ENCODE measurements at places on chromosomes 16 and 17.
A peak's percentile ranks its signal among the peaks of the same experiment; 100 is the strongest.

DNA sequence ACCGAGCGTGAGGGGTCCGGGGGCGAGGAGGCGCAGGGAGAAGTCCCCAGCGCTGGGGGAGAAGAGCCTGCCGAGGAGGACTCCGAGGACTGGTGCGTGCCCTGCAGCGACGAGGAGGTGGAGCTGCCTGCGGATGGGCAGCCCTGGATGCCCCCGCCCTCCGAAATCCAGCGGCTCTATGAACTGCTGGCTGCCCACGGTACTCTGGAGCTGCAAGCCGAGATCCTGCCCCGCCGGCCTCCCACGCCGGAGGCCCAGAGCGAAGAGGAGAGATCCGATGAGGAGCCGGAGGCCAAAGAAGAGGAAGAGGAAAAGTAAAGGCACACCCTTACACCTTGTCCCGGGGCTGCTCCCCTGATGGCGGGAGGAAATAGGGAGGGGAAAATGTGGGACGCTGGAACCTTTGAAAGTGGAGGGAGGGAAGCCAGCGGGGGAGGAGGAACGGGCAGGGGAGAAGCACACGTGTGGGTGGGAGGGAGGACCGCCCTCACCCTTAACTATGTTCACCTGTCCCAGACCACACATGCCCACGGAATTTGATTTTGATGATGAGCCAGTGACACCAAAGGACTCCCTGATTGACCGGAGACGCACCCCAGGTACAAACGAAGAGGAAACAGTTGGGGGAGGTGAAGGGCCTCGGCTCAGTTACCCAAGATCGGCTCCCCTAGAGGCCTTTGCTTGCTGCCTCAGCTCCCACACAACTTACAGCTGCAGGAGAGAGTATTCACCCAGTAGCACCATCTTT, 916 bp downstream of the PAGR1 start:
- no peak for DNase-seq

DNA sequence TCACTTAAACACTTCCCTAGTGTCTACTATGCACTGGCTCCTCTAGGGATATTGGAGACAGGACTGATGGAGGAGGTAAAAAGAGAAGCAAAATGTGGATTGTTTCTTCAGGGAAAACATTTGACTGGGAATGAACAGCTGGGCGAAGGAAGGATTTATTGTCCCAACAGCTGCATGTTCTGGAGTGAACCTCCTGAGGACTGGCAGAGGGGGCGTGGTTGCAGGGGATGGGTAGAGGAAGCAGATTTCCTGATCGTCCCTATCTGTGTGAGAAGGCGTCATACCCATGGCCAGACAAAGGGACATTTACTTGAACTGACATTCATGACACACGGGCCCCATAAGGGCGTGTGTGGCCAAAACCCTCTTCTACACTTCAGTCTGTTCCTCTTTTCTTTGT, 321.5 kb downstream of the MAP2K4 start:
- no peak for DNase-seq

GRCh38 chr16:12043953-12044352, 67.4 kb downstream of the SNX29 start:
- no peak for DNase-seq

GRCh38 chr17:66837226-66837625, 2.3 kb downstream of the CACNG5 start:
- DNase-seq = no peak

DNA sequence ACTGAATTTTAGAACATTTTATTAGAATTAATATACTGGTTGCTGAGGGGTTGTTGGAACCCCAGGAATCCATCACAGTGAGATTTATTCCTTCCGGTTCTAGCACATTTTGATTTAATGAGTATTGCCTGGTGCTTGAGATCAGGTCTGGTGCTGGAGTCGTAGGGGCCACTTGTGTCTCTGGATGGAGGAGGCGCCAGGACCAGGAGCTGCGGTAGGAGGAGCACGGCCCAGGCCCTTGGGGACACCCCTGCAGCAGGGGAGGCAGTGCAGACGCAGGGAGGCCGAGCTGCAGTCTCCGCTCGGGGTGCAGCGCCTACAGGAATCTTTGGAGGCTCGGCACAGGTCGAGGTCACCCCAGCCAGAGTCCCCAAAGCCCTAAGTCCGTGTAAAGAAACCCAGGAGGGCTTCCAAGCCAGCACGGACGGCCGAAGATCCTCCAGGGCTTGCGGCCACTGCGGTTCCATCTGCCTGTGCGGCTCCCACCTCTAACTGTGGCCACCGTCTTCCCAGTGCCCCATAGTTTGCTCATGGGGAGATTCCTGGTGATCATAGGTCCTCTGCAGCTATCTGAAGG, 66.2 kb upstream of the CREBBP start:
- no peak for DNase-seq

- DNase-seq = no peak
These were observed 119.1 kb downstream of the BANP start for GRCh38 chr16:88070341-88070740.

DNA sequence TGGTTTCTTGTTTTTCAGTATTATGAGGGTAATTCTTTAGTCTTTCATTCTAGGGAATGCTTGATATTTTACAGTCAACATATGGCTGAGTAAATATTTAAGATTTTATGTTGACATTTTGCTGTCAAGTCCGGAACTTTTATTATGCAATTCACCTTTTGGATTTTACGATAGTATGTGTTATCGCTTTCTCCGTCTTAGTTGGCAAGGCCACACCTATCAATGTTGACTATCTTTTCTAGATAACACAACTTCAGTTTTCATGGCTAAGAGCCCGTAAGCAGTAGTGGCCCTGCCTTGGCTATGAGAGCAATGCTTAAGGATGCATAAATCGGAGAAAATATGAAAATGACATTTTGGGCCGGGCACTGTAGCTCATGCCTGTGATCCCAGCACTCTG, 39.5 kb upstream of the CDH13 start:
- no peak for DNase-seq

- DNase-seq = peak; percentile 81
These were observed 863 bp downstream of the LIMD2 start for GRCh38 chr17:63698886-63699637.

DNA sequence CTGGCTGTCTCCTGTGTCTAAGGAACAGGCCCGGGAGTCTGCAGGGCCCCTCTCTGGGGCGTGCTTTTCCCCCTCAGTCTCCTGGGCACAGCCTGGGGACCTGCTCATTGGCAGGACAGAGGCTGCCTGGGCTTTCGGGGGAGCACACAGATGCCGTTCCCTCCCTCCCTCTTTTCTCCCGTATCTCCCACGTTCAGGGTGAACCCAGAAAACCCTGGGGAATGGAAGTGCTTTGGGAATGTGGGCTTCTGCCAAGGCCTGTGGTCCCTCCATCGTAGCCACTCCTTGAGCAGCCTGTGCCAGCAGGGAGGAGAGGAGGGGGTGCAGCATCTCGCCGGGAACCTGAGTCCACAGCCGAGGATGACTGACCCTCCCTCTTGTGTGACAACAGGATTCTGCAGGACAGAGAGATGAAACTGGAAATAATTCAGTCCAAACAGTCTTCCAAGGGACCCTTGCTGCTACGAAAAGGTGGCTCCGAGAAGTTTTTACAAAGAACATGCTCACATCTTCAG, 52.0 kb downstream of the RNF213 start:
- DNase-seq = no peak

GRCh38 chr16:1300664-1301476, 8.6 kb upstream of the UBE2I start:
- peak; percentile 57 for DNase-seq

DNA sequence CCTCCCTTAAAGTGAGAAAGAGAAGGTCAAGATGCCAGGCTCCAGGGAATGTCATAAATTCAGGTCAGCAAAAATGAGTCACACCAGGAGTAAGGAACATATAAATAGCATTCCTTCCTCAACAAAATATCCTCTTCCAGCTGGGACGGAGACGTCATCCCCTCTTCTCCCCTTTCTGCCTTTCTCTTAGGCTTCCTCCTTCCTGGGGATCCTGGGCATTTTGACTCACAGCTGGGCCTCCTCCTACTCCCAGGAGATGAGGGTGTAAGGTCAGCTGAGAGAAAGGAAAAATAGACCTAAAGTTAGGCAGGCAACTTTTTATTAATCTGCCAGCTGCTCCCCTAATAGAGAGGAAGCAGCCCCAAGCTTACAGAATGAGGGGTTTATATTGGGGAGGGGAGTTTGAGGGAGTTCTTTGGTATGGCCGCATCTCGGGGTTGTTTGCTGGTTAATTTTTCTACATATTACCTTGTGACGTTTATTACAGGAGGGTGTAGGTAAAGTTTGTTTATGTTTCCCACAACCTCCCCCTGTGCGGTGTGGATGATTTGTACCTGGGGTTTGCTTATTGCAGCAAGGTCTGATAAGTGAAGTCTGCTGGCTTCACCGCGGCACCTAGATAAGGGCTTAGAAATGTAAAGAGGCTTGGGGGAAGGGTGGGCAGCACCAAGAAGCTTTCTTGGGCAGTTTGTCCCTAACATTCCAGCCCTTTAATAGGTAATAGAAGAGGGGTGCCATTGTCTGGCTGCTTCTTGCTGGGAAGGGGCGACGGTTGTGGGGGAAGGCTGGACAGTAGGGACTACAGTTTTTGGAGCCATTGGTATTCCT, 7.1 kb upstream of the ZNF747 start:
- no peak for DNase-seq
